Activated CD4-positive, alpha-beta T cell treated with anti-CD3 and anti-CD28 coated beads, Interleukin-2, amount 10 ng/mL, durations not matched to agents 7 days and 5 days (primary cell): ENCODE measurements at places on chromosomes 12 and 14. TPM values are rescaled to one million over a fixed set of nuclear protein-coding genes. Genes with fewer than 3 reads are reported as not detected.

- H3K4me1 ChIP-seq = no peaks in the 10 kb centered on the region
- no peaks in the 10 kb centered on the region for H3K36me3 ChIP-seq
- no peak for DNase-seq
- H3K4me3 ChIP-seq = no peak overlapping the region
Measured at GRCh38 chr12:93126069-93126474, 197.0 kb upstream of the EEA1 start.

GRCh38 chr12:52006726-52007157 lies at the start of gene TAMALIN:
TAMALIN (plus strand) TSS chr12:52006946; CDS start chr12:52007020, 74 bp downstream.
- peaks cover 19% of the 10 kb centered on the region for H3K4me1 ChIP-seq
- peak; percentile 74 for DNase-seq
- peaks cover 28% of the 10 kb centered on the region for H3K27me3 ChIP-seq
- no peaks in the 10 kb centered on the region for H3K36me3 ChIP-seq
- H3K4me3 ChIP-seq = peak within 1 kb of the TSS; percentile 78
- H3K27ac ChIP-seq = peak within 1 kb of the TSS; percentile 83

DNA sequence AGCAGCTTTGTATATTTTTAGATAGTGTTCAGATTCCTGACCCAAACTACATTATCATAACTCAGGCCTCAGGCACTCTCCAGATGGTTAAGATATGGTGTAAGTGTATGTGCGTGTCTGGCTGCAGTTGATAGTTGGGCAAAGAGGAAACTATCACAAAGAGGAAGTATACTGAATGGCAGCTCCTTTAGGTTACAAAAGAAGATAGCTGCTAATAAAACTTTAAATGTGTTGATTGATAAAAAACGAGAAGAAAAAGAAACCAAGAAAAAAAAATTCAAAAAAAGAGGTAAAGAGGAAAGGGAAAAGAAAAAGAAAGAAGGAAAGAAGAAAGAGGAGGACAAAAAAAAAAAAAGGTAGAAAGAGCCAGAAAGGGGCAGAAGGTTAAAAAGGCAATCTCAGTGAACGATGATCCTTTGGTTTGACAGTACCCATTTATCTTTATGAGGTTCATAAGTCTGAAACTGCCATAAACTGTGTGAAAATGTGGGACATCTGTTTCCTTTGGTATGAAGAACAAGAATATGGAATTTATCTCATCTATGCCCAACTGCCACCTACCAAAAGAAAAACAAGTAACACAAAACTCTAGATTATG lies 42.2 kb downstream of the TAOK3 start:
- H3K4me3 ChIP-seq = no peak overlapping the region
- no peak overlapping the region for H3K27ac ChIP-seq
- peaks cover 38% of the 10 kb centered on the region for H3K36me3 ChIP-seq
- H3K27me3 ChIP-seq = no peaks in the 10 kb centered on the region
- DNase-seq = no peak

GRCh38 chr12:68612697-68613096 lies 2.0 kb downstream of the RAP1B start:
- H3K4me1 ChIP-seq = peaks cover 58% of the 10 kb centered on the region
- peak overlapping the region; percentile 93 for H3K4me3 ChIP-seq
- H3K27ac ChIP-seq = peak overlapping the region; percentile 97
- DNase-seq = no peak
- peaks cover 49% of the 10 kb centered on the region for H3K36me3 ChIP-seq

DNA sequence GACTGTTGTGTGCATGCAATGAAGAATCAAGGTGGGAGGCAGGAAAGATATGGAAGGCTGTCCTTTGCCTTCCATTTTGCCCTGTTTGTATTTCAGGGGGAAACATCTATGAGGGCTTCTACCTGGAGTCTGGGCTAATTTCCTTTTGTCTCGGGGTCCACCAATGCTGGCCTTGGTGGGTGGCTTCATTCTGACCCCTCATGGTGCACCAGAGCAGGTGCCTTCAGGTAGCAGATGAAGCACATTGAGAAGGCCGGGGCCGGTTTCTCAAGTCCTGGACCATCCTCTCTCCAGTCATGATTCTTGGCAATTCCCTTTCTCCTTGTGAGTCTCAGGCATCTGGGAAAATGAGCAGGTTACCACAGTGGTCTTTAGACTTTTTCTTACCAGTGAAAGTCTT lies 47.2 kb downstream of the RPH3A start:
- H3K27me3 ChIP-seq = peaks cover 13% of the 10 kb centered on the region
- no peaks in the 10 kb centered on the region for H3K4me1 ChIP-seq
- no peak overlapping the region for H3K27ac ChIP-seq
- no peak overlapping the region for H3K4me3 ChIP-seq

KRT72 gene
- 13.0 TPM for total RNA-seq

GRCh38 chr14:94306047-94306978 lies 13.2 kb upstream of the SERPINA10 start:
- no peaks in the 10 kb centered on the region for H3K36me3 ChIP-seq
- no peak overlapping the region for H3K27ac ChIP-seq
- H3K27me3 ChIP-seq = no peaks in the 10 kb centered on the region
- no peak overlapping the region for H3K4me3 ChIP-seq
- H3K4me1 ChIP-seq = no peaks in the 10 kb centered on the region
